ENCODE measurements at places on chromosomes 2 and 18.

DNA sequence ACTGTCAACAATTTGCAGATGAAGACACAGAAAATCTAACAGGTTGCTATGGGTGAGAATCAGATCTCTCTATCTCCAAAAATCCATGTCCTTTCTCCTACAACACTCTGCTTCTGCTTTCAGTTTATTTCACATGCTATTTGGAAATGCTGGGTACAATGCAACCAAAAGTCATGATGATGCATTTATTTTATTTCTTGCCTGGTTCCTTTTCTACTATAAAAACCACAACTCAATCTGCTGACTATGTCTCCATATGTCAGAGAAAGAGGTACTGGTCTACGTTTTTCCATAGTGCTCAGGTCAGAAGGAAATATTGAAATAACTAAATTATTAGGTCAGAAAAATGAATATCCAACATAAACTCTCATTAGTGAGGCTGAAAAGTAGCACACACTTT is 20.5 kb downstream of the RAD51AP2 start:
- DNase-seq = no peak

- no peak for DNase-seq
These were observed 184.3 kb downstream of the UBE2E3 start for GRCh38 chr2:181164699-181165098.

GRCh38 chr2:125296742-125297141 is 1271.7 kb downstream of the CNTNAP5 start:
- DNase-seq = no peak

GRCh38 chr2:25467743-25468142 is 126.0 kb upstream of the DNMT3A start:
- no peak for DNase-seq

GRCh38 chr2:118577202-118577601 is 270.2 kb downstream of the EN1 start:
- DNase-seq = no peak

DNA sequence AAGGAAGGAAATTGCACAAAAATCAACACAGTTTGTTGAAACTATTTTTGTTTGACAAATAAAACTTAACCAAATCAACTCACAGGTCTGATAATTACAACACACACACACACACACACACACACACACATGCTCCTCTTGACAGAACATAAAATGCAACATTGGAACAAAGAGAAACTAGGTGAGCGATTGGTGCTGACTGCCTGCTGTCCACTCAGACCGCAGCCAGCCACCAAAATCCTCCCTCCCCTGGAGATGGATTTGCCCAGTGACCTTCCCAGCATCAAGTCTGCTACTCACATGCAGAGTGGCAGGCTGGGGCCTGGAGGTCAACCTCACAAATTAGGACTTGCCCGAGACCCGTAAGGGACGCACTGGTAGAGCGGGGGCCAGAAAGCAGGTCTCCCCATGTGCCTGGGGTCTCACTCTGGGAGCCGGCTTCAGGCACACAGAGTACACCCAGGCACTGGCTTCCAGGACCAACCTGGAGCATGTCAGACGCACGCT is 61.4 kb downstream of the DIPK1C start:
- DNase-seq = no peak

- DNase-seq = peak; percentile 55
These were observed 3.0 kb upstream of the ITM2C start for GRCh38 chr2:230861552-230862255.

DNA sequence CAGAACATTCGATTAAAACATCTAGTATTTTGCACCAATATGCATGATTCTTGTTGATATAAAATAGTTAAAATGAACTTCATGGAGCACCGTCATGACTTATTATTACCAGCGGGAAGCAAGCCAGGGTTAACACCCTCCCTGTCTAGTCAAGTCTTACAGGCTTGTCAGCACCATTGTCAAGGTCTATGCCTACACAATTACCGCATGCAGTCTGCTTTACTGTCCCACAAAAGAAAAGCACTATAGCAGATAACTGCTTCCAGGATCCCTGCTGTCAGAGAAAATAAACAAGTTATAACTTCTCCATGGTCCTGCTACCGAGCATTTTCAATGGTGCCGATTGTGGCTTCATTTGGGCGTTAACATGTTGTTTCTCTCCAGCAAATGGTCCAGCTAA is 968.0 kb upstream of the FAM98A start:
- no peak for DNase-seq

DNA sequence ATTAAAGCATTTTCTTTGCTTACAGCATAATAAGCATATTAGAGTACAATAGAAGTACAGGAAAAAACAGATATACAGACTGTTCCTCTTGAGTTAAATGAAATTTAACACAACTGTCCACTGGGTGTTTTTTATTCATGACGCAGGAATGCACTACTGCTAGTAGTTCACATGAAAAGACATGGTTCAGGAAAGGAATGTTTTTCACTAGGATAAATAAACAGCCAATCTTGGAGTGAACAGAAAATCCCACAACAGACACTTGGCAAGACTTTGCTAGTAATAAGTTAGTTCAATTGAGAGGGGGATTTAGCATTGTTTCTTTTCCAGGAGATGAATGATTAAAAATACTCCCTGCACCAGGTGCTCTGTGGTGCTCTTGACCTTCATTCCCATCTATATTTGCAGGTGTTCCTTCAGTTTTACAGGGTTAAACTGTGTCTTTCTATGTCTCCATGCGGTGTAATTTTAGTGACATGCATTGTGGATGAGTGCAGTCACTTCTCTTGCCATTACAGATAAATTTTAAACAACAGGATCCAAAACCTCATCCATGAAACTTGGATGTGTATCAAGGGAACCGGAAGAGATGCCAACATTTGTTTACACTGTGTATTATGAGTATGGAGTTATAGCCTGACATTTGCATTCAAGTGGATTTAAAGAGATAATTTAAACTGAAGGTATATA is 796.6 kb downstream of the DSC3 start:
- DNase-seq = no peak

DNA sequence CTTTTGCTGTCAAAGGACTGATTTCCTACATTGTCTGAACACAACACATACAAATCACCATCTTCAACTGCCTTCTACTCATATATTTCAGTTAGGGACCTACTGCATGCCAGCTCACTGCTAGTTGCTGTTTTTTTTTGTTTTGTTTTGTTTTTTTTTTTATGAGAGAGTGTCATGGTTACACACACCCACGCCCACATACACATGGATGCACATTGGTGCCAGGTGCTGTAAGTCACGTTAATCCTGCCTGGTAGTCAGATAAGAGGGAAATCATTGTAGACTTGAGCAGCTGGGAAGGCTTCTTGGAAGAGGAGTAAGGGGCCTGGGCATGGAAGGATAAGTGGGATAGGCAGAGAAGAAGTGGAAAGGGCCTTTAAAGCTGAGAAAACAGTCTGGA is 209.9 kb downstream of the TDRD15 start:
- DNase-seq = no peak

GRCh38 chr18:22169889-22170420 is 566 bp downstream of the GATA6 start:
- no peak for DNase-seq

- no peak for DNase-seq
These were observed 1.4 kb upstream of the BCL2 start for GRCh38 chr18:63320975-63321265.

GRCh38 chr2:85737481-85737880 is 16.3 kb upstream of the ATOH8 start:
- no peak for DNase-seq

GRCh38 chr2:175152242-175152641 is 15.8 kb downstream of the ATF2 start:
- no peak for DNase-seq

- no peak for DNase-seq
These were observed 99.7 kb upstream of the CYRIA start for GRCh38 chr2:16765356-16765755.

DNA sequence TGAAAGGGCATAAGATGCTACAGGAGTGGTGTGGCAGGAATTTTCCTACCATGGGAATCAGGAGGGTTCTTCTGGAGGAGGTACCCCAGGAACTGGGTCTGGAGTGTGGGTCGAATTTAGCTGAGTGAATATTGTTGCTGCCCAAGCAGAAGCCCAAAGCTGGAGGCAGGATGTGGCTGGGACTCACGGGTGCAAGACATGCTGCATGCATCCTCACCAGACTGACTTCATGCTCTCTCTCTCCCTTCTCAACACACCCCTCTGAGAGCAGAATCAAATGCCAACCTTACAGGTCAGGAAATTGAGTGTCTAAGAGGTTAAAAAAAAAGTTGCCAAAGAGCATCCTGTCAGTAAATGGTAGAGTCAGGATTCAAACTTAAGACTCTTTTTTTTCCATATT is 78.8 kb upstream of the TTC39C start:
- DNase-seq = no peak

DNA sequence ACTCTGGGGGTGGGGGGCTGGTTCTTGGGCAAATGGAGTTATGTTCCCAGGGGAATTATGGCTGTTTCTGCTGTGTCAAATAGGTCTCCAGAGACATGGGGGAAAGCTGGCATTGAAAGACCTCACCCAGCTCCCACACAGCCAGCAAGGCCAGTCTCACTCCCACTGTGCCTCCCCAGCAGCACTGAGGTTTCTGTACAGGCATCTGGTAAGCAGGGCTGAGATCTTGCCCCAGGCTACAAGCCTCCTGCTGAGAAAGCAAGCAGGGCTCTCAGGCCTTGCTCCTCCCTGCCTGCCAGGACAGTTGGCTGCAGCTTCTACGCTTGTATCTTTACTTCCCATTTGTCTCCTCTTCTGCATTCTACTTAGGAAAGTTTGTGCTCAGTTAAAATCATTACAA is 50.5 kb upstream of the FHOD3 start:
- DNase-seq = no peak

GRCh38 chr2:238726670-238727584 is 121.0 kb upstream of the TWIST2 start:
- no peak for DNase-seq

- DNase-seq = no peak
These were observed 4.0 kb upstream of the DSG2 start for GRCh38 chr18:31493941-31494340.

DNA sequence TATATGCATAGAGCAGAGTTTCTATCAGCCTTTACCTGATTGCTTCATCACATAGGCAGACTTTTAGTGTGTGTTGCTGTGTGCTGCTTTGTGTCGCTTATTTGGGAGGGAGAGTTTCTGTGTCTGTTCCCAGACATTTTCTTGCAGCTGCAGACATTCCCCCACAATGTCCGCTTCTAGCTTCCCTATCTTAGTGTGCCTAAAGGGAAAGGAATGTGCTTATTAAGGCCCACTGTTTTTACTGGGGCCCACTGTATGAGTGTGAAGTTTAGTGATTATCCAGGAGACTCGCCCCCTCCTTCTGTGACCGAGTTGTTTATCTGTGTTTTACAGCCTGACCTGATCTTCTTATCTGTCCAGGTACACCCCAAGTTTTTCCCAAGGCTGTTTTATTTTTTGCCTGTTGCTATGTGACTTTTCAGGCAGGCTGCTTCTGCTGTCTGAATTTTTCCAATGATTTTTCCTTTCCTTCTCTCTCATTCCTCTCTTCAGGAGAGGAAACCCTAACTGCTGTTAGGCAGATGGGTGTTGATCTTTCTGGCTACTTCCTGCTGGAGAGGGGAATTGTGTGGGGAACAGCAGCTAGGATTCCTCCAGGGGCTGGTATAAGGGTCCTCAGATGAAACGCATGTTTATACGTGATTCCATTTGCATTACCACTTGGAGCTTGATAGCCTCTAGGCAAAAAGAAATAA is 47.6 kb downstream of the STK17B start:
- DNase-seq = no peak

DNA sequence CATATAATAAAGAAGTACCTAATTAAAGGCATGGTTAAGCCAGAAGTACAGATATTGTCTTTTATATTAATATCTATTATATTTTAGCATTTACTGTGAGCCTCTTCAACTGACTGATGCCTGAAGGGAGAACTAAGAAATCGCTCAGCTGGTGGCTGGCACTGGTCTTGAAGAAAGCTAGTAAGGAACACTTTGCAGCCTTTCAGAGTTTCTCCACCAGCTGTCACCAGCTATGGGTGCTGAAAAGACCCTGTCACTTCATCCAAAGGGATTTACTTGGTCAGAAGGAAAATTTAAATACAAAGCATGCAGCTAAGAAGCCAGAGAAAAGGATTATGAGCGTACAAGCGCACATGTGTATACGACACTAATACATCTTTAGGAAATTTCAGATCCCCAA is 525.9 kb downstream of the TMEM182 start:
- no peak for DNase-seq

DNA sequence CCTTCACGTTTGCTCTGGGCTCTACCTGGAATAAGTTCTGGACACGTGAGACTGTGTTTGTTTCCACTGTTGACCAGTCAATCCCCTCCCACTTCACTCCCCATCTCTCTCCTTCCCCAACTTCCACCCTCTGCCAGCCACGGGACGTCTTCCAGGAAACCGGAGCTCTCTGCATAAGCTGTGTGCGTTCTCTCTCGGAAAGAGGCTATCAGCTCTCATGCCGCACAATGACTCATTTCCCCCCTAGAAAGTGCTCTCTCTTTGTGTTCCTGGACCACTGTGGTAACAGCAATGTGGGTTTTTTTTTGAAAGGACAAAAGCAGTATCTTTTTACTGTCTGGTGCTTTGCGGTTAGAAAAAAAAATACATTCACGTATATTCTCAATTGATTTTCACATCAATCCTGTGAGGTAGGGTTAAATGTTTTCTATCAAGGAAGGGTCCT is 10.2 kb downstream of the PROKR1 start:
- no peak for DNase-seq

GRCh38 chr2:14944562-14945346 is 312.2 kb downstream of the LRATD1 start:
- DNase-seq = no peak

DNA sequence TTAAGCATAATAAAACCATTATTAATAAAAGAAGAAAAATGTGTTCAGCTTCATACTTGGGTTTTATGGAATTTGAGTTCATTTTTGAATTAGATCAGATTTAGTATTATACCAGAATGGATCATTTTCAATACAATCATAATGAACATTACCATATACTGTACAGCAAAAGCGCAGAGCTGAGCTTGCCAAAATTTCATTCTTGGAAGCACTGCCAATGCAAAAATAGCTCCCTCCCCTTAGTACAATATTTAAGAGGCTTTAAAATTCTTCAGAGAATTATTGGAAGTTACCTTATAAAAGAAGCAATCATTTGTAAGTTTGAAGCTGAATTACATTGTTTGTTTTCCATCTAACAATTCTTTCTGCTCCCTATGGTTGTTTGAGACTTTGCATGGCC is 938.1 kb upstream of the SLC39A10 start:
- DNase-seq = no peak

- no peak for DNase-seq
These were observed 64.7 kb downstream of the HNRNPLL start for GRCh38 chr2:38537937-38538525.

DNA sequence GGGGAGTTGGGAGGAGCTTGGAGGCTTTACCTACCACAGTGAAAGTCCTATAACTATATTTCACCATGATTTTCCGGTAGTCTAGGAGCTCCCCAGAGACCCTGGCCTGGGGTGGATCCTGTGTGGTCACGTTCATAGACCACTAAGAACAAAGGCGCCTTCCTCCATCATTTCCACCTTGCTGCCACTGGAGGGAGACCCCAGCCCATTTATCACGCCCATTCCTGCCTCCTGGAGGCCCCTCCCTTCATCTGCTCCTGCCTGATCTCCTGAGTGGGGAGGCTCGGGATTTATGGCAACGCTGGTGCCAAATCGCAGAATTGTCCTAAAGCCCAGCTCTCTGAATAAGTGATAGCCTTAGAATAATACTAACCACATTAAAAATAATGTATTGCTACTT is 507.6 kb upstream of the SPHKAP start:
- DNase-seq = no peak

Measured in NCI-H2029 treated with DMSO at 0.1 percent for 48 hours (cell line).